Heart right ventricle (tissue), 16 donors: ENCODE measurements at places on chromosomes 4 and X.

- no peak for DNase-seq
- H3K27me3 ChIP-seq, result no peaks in the 10 kb centered on the region
- H3K27ac ChIP-seq, result no peak overlapping the region
- H3K4me1 ChIP-seq, result no peaks in the 10 kb centered on the region
These were observed 823.2 kb downstream of the CCSER1 start for GRCh38 chr4:90950385-90950841.

DNA sequence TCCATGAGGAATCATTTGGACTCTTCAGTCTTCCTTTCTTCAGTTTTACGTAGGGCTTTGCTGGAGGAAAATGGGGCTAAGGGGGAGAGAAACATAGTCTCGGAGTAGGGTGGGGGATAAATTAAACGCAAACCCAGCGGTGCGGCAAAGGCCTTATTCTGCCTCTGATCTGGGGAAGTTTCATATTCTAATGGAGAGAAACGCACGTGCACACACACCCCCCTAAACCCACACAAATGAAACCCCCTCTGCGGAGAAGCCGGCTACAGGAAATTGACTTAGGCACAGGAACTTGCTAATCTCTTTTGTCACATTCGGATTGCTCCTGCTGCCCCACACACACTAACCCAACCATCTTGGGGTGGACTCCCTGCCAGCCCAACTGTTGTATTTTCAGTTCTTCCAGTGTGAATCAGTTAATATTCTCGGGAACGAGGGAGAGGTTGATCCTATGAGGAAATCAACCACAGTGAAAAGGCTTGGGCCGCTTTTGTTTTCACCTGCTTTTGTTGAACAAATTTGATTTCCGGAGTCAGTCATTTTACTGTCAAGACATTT is at the start of gene RHOH:
TSS of gene RHOH (plus strand) at position 308 of the 558 bp plus-strand sequence. CDS start 46,356 bp downstream, outside the sequence.
- H3K4me3 ChIP-seq, result no peak within 1 kb of the TSS
- H3K27me3 ChIP-seq, result no peaks in the 10 kb centered on the region
- DNase-seq, result no peak
- H3K27ac ChIP-seq, result no peak within 1 kb of the TSS
- H3K4me1 ChIP-seq, result no peaks in the 10 kb centered on the region
- H3K36me3 ChIP-seq, result no peaks in the 10 kb centered on the region

- no peak overlapping the region for H3K4me3 ChIP-seq
- no peak for DNase-seq
- H3K4me1 ChIP-seq, result no peaks in the 10 kb centered on the region
- H3K27me3 ChIP-seq, result no peaks in the 10 kb centered on the region
- no peak overlapping the region for H3K27ac ChIP-seq
- peaks cover 80% of the 10 kb centered on the region for H3K36me3 ChIP-seq
These were observed 7.4 kb downstream of the BDH2 start for GRCh38 chr4:103092245-103092644.

GRCh38 chr4:148071009-148071408 is 339.1 kb downstream of the ARHGAP10 start:
- no peaks in the 10 kb centered on the region for H3K27me3 ChIP-seq
- H3K27ac ChIP-seq, result no peak overlapping the region
- H3K4me3 ChIP-seq, result no peak overlapping the region
- H3K4me1 ChIP-seq, result peaks cover 35% of the 10 kb centered on the region

DNA sequence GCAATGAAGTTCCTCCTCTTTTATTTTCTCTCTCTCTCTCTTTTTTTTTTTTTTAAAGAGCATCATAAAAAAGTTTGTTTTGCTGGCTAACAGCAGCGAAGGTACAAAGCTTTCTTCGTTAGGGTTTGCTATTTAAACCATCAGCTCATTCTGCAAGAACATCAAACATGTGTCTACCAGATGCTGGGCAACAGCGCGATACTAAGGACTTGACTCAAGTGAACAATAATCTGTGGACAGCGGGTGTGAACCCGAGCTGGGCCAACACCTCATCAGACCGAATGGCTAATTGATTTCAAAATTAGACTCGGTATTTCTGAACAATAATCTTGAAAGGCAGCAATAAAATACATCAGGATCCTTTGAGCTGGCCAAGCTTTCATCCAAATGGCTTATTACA is 246.4 kb downstream of the FBXO8 start:
- H3K27me3 ChIP-seq, result no peaks in the 10 kb centered on the region
- H3K4me3 ChIP-seq, result no peak overlapping the region
- no peaks in the 10 kb centered on the region for H3K36me3 ChIP-seq
- H3K4me1 ChIP-seq, result no peaks in the 10 kb centered on the region

GRCh38 chr4:177222781-177223180 is 86.9 kb upstream of the NEIL3 start:
- DNase-seq, result no peak
- H3K4me3 ChIP-seq, result no peak overlapping the region
- no peaks in the 10 kb centered on the region for H3K4me1 ChIP-seq
- no peak overlapping the region for H3K27ac ChIP-seq

DNA sequence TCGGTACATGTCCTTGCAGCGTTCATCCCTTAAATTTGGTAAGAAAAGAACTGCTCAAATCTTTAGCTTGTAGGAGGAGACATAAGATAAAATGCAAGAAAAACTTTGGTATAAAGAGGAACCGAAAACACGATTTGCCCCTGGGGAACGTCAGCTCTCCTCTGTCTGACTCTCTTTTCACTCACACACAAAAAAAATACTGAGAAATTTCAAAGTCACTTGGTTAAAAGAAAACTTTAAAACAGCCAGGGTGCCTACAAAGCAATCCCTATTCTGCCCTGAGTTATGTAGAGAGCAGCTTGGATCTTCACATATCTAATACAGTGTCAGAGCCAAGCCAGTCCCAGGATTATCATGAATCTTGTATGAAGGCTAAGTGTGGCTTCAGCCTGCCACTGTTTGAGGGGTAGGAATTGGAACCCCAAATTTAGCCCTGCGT is 248.5 kb upstream of the CXXC4 start:
- H3K36me3 ChIP-seq, result no peaks in the 10 kb centered on the region
- no peak overlapping the region for H3K4me3 ChIP-seq
- H3K27ac ChIP-seq, result no peak overlapping the region
- no peaks in the 10 kb centered on the region for H3K27me3 ChIP-seq

- no peaks in the 10 kb centered on the region for H3K27me3 ChIP-seq
- no peaks in the 10 kb centered on the region for H3K4me1 ChIP-seq
- H3K36me3 ChIP-seq, result no peaks in the 10 kb centered on the region
- no peak for DNase-seq
- no peak overlapping the region for H3K27ac ChIP-seq
These were observed 269.6 kb downstream of the GBA3 start for GRCh38 chr4:22962295-22962694.

- H3K4me1 ChIP-seq, result peaks cover 18% of the 10 kb centered on the region
- H3K27me3 ChIP-seq, result no peaks in the 10 kb centered on the region
- H3K4me3 ChIP-seq, result no peak overlapping the region
- DNase-seq, result no peak
- no peaks in the 10 kb centered on the region for H3K36me3 ChIP-seq
These were observed 1.8 kb downstream of the TTC29 start for GRCh38 chr4:146943691-146944375.

DNA sequence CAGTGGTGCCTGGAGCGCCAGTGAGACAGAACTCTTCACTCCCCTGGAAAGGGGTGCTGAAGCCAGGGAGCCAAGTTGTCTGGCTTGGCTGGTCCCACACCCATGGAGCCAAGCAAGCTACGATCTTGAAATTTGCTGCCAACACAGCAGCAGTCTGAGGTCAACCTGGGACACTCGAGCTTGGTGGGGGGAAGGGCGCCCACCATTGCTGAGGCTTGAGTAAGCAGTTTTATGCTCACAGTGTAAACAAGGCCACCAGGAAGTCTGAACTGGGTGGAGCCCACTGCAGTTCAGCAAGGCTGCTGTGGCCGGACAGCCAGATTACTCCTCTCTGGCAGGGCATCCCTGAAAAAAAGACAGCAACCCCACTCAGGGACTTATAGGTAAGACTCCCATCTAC is 149.5 kb downstream of the EDA2R start:
- DNase-seq, result no peak
- H3K4me1 ChIP-seq, result no peaks in the 10 kb centered on the region
- no peaks in the 10 kb centered on the region for H3K36me3 ChIP-seq
- no peaks in the 10 kb centered on the region for H3K27me3 ChIP-seq
- no peak overlapping the region for H3K4me3 ChIP-seq

- no peak overlapping the region for H3K27ac ChIP-seq
- no peaks in the 10 kb centered on the region for H3K27me3 ChIP-seq
- H3K4me3 ChIP-seq, result no peak overlapping the region
- DNase-seq, result no peak
- no peaks in the 10 kb centered on the region for H3K4me1 ChIP-seq
These were observed 615.4 kb upstream of the ZFP42 start for GRCh38 chr4:187380181-187380581.

GRCh38 chr4:154485127-154485773 is 6.3 kb downstream of the DCHS2 start:
- DNase-seq, result no peak
- H3K36me3 ChIP-seq, result no peaks in the 10 kb centered on the region
- H3K4me3 ChIP-seq, result no peak overlapping the region
- H3K4me1 ChIP-seq, result peaks cover 1% of the 10 kb centered on the region
- H3K27me3 ChIP-seq, result peaks cover 54% of the 10 kb centered on the region

DNA sequence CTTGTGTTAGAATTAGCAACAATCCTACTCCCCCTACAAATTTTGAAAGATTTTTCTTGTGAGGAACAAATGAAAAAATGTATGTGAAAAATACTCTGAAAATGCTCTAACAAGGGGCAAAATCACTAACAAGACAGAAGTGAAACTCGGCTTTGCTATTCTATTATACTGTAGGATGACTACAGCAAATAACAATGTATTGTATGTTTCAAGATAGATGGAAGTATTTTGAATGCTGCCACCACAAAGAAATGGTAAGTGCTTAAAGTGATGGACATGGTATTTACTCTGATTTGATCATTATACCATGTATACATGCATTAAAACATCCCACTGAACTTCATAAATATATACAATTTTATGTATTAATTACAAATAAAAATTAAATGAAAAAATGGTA is 192.8 kb downstream of the SPOCK3 start:
- no peak overlapping the region for H3K27ac ChIP-seq
- no peaks in the 10 kb centered on the region for H3K4me1 ChIP-seq
- H3K36me3 ChIP-seq, result no peaks in the 10 kb centered on the region
- H3K4me3 ChIP-seq, result no peak overlapping the region
- no peak for DNase-seq
- H3K27me3 ChIP-seq, result no peaks in the 10 kb centered on the region

GRCh38 chr4:17329046-17329445 is 182.8 kb downstream of the QDPR start:
- H3K27me3 ChIP-seq, result no peaks in the 10 kb centered on the region
- DNase-seq, result no peak
- no peak overlapping the region for H3K4me3 ChIP-seq
- no peak overlapping the region for H3K27ac ChIP-seq
- H3K36me3 ChIP-seq, result no peaks in the 10 kb centered on the region
- H3K4me1 ChIP-seq, result peaks cover 4% of the 10 kb centered on the region

DNA sequence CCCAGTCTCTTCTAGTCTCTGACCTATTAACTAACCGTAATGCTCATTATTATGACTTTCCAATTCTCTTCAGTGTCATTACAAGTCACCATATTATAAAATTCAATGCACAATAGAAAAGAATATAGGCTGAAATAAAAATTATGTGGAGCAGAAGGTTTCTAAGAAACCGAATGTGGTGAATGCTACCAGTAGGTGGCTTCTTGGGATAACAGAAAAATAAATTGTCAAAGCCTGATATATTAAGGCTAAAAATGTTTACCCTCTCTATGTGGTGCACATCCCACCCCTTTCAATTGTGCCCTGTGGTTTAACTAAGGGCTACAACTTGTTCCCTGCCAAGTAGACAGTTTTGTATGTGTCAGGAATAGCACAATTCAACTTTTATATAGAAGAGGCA is 624.6 kb upstream of the TECRL start:
- H3K27me3 ChIP-seq, result no peaks in the 10 kb centered on the region
- no peaks in the 10 kb centered on the region for H3K36me3 ChIP-seq
- no peak for DNase-seq

GRCh38 chr4:53518807-53519206 is 72.5 kb downstream of the LNX1 start:
- no peak overlapping the region for H3K4me3 ChIP-seq
- no peak for DNase-seq
- H3K27me3 ChIP-seq, result no peaks in the 10 kb centered on the region
- no peaks in the 10 kb centered on the region for H3K36me3 ChIP-seq
- H3K4me1 ChIP-seq, result no peaks in the 10 kb centered on the region
- no peak overlapping the region for H3K27ac ChIP-seq

DNA sequence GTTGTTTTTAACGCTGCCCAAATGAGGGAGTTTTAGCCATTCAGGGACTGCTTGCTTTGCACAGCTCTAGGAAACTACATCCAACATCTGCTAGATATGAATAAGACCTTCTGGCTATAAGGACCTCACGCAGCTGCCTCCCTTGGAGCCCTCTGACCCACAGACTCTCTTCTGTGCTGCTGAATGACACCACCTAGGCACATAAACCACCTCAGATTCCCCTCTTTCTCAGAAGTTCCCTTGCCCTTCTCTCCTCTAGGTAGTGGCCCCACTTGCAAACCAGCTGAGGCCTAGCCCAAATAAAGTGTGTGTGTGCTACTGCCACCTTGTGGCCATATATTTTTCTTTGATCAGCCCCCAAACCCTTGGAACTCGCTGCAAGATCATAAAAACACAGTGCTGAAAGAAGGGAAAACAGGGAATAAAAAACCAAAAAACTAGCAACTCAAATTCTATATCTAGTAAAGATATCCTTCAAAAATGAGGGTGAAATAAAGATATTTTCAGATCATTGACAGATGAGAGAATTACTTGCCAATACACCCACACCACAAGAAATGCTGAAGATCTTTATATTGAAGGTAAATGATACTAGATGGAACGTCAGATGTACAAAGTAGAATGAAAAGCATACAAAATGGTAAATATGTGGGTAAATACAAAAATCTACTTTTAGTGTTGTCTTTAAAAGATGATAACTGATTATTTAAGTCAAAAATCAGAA is 265.9 kb downstream of the ADAMTS3 start:
- no peaks in the 10 kb centered on the region for H3K36me3 ChIP-seq
- H3K27ac ChIP-seq, result no peak overlapping the region
- H3K27me3 ChIP-seq, result no peaks in the 10 kb centered on the region
- H3K4me1 ChIP-seq, result no peaks in the 10 kb centered on the region
- no peak for DNase-seq

DNA sequence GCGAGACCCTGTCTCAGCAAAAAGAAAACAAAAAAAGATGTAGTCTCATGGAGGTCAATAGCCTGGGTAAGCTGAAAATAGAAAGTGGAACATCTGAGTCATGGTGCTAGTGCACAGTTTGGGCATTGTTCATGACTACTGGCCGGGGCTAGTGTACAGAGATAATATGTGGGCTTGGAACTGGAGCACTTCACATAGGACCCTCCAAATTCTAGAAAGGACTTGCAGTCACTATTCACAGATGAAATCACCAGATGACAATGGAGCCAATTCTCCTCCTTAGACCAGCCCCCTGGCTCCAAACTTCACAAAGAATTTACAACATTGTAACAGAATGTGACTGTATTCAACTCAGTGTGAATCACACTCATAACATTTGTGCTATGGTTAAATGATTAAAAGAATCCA is 367.8 kb upstream of the SLC7A11 start:
- H3K4me3 ChIP-seq, result no peak overlapping the region
- DNase-seq, result peak; percentile 7
- peaks cover 4% of the 10 kb centered on the region for H3K4me1 ChIP-seq
- no peaks in the 10 kb centered on the region for H3K27me3 ChIP-seq
